ENCODE measurements at places on chromosomes 4 and X.
A peak's percentile ranks its signal among the peaks of the same experiment; 100 is the strongest.

DNA sequence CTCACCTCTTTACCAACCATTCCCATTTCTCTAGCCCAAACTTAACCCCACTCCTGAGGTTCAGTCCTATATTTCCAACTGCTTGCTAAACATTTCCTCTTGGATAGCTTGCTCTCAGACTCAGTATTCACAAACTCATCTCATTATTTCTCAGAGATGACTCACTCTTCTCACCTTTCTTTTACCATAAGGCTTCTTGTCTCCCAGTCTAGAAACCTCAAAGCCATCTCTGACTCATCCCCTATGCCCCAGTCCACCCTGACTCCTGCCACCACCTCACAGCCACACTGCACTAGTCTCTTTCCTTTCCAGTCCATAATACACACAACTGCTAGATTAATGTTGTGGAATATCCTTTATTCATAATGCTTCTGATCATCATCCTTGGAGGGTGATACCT is 4.8 kb downstream of the FRMPD3 start:
- DNase-seq, result no peak

DNA sequence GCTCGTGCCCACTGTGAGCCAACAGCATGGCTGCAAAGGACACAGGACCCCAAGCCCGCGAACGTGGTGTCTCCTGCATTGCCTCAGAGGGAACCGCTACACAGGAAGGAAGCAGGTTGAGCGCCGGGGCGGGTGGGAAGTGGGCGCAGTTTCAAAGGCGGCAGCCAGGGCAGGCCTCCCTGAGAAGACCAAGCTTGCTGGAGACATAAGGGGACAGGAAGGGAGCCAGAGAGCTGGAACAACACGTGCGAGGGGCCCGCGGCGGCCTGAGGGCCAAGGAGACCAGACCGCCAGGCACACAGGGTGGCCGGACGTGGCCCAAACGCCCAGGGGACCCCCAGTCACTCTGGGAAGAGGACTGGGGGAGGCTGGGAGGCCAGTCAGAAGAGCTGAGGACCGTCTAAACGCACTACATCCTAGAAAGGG is 32.0 kb downstream of the CTBP1 start:
- peak; percentile 23 for DNase-seq

DNA sequence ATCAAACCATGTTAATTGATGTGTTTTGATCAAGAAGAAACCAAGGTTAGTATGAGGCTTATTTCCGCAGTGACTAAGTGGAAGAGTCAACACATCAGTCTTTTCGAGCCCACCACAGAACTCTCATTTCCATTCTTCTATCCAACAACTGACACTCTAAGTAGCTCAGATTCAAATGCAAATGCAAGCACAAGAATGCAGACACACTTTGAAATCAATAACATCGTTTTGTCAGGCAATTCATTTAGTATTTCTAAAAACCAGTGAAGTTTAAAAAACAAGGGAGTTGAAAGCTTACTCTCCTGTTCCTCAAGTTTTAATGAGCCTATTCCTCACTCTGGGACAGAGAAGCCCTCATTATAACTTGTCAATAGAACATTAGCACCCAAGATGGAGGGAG is 433.1 kb downstream of the ZIC3 start:
- no peak for DNase-seq

- no peak for DNase-seq
Measured at GRCh38 chr4:168884251-168885124, 125.6 kb downstream of the CBR4 start.

DNA sequence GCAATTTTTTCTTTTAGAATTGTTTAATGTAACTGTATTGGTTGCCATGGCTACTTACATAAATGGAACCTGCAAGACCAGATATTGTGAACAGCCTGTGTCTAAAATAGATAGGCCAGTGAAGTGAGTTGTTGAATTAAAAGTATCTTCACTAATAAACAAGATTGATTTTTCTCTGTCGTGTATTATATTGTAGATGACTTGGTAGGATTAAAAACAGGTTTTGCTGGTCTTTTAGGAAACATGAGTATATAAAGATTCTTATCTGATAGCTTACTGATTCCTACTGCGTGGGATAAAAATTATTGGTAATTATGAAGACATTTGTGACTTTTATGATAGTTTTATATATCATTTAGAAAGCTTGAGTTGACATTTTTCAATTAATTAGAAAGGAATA is 162.1 kb downstream of the KDM6A start:
- no peak for DNase-seq

GRCh38 chrX:1162119-1162916 is 50.1 kb downstream of the CRLF2 start:
- DNase-seq, result no peak

DNA sequence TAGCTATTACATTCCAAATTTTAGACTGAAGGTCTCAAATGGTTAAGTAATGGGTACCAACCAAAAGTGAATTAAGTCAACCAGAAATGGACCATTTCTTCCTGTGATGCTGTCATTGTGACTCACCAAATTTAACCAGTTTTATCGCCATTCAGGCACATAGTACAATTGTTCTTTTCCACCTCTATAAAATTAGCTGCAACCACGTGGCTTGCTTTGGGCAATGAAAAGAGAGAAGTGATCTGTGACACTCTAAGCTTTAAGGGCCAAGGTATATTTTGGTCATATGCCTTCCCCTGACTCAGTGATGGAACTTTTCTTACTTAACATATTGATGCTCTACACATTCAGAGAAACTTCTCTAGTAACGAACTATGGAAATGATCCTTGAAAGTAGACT is 20.3 kb upstream of the PHF8 start:
- no peak for DNase-seq

DNA sequence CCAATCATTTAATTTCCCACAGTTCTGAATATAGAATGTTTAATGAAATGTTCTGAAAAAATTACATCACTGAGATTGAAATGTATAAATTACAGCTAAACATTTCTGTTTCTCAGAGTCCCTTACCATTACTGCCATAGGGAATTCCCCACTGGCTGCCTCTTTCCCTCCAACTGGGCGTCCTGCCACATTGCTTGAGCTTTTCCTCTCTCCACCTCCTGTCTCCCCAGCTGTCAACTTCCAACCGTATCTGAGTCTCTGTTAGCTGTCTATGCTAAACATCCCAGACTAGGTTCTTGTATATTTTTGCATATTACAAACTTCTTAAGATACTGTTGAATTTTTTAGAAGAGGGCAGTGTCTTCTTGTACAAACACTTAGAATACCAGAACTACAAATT is 407.3 kb upstream of the SLIT2 start:
- no peak for DNase-seq

DNA sequence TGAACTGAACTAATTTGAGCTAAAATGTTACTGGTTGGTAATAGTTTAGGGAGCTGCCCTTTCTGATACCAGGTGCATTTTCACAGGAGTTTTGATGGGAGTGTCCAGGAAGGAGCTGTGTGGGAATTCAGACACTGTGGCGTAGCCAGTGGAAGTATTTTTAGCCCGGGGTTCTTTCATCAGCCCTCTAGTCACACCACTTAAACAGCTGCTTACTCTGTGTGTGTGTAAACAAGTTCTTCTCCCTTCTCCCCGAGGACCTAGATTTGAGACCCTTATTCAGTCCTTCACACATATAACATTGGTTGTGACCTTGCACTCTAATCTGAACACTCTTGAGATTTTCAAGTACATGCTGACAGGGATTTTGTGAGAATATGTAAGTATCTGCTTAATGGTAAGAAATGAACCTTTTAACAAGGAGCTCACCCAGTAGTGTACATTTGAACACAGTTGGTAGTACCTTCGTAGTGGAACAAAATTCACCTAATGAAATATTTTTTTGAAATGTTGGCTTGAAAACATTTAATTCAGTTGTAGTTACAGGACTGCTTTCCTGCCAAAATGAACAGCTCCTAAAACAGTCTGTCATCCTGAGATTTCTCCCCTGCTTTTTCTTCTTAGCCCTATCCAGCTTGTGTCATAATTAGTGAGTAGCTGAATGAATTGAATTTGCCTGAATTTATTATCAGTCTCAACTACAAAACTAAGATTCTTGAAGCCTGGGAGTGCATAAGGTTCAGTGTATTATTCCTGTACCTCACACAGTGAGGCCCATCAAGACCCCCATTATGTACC is 61.8 kb downstream of the BMPR1B start:
- no peak for DNase-seq

GRCh38 chrX:129099207-129099606 is 424.1 kb downstream of the SMARCA1 start:
- DNase-seq, result no peak

GRCh38 chrX:31550158-31550557 is 478.3 kb upstream of the FTHL17 start:
- no peak for DNase-seq

DNA sequence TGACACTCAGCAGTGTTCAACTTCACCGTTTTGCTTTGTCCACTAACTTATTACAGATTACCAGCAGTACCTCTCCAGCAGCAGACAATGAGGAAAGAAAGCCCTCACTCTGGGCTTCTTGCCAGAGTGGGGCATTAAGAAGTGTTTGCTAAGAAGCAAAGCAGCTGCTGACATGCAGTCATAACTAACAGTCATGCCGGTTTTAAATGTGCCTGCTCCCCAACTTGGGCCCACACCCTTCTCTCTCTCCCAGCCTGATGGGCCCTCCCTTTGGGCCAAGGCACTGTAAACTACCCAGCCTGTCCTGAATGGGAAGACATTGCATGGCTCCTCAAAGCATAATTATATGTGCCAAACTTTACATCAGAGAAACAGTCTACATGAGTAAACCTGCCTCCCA is 54.6 kb upstream of the HHIP start:
- DNase-seq, result no peak

DNA sequence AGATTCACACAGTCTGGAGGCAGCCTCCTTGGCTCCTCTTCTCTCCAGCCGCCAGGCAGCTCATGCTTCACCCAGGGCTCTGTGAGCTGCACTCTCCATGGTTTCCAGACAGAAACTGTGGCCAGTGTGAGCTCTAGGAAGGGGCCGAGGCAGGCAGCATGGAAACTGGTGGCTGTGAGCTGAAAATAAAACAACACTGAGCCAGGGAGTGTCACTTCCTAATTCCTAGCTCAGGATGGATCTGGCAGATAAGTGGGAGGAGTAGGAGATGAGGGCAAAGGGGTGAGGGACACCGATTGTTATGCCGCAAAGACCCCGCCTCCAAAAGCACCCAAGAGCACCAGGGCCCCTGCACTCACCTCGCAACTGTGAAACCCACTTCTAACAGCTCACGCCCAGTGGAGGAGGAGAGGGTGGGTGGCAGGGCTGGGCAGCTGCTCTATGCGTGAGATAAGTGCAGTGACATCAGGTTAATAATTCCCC is 69.8 kb downstream of the FHDC1 start:
- DNase-seq, result no peak
